ENCODE measurements at places on chromosomes 2 and 18.

DNA sequence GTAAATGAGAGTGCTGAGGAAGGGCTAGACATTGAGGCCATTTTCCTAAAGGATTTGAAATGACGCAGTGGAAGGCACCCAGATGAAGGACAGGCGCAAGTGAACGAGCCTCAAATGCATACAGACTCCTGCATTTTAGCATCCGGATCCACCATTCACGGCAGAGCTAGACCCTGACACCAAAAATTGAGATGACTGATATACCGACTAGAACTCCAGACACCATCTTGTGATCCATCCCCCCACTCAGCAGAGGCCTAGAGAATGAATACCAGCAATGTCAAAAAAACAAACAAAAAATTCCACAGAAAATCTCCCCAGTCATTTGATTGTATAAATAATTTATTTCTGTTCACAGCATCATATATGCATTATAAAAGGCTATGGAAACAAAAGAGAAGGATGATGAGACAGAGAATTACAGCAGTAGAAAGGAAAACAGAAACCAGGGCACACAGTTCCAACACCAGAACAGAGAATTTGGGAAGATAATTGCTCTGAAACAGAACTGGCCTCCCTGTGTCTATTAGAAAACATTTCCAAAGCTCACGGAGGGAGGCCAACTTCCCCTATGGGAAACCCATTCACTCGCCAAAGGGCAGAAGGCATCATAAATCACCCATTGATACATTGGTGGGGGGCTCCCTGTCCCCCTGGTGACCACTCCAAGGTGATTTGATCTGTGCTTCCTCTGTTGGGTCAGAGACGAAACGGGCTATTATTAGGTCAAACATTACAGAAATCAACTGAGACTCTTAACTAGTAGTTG lies 4.0 kb downstream of the ARL4C start:
- no peak for DNase-seq

- DNase-seq = no peak
Measured at GRCh38 chr2:239781454-239781853, 243.7 kb downstream of the NDUFA10 start.

- DNase-seq = no peak
Measured at GRCh38 chr2:46876741-46877384, 38.7 kb downstream of the MCFD2 start.

DNA sequence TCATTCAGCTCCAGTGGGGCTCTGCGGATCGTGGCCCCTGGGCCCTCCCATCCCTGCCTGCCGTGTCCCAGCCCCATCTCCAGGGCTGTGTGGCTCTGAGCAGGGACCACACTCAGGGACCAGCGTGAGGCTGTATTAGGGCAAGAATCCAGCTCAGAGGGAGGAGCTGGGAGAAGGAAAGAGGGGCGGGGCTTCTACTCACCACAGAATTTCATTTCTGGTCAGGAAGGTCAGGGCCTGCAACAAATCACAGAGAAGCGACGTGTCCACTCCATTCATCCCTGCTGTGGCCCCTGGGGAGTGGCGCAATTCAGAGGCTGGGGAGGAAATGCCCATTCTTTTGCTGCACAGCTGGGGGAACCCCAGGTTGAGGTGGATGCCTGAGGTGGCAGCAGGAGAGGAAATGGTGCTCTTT lies 828 bp downstream of the CIB4 start:
- DNase-seq = no peak

DNA sequence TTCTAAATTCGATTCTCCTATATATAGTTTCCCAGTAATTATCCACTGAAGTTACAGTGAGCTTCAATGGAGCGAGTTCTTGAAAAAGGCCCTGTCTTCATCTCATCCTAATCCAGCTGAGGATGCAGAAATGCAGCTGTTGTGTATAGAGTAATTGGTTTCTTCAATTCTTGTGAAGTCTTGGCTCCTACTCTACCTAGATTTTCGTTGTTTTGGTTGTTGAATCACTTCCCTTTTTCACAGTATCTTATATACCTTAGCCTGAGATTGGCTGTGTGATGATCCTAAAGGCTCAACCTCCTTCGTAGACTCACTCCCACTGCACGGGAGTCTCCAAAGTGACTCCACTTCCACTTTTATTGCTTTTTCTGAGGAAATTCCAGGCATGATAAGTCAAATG lies 280.4 kb downstream of the PARD3B start:
- DNase-seq = no peak

DNA sequence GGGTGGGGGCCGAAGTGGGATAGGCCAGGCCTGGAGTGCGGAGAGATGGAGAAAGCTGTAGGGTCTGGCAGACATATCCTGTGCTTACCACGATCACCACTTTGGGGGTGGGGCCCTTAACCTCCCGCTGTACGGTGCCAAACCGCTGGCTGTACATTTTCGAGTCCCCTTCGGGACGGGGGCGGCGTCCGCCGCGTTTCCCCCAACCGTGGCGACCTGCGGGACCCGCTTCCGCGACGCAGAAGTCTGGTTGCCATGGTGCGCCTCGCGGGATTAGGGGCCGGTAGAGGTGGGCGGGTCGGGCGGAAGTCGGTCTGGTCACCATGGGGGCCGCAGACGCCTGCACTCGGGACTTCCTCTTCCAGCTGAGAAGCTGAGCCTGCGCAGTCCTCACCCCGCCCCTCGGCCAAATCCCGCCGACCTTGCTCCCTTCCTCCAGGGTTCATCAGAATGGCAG lies at the start of gene CFAP53:
Gene CFAP53 (minus strand): TSS at position 248 of the 457 bp plus-strand sequence. CDS start 91 bp downstream, at position 157.
- DNase-seq = peak; percentile 73

DNA sequence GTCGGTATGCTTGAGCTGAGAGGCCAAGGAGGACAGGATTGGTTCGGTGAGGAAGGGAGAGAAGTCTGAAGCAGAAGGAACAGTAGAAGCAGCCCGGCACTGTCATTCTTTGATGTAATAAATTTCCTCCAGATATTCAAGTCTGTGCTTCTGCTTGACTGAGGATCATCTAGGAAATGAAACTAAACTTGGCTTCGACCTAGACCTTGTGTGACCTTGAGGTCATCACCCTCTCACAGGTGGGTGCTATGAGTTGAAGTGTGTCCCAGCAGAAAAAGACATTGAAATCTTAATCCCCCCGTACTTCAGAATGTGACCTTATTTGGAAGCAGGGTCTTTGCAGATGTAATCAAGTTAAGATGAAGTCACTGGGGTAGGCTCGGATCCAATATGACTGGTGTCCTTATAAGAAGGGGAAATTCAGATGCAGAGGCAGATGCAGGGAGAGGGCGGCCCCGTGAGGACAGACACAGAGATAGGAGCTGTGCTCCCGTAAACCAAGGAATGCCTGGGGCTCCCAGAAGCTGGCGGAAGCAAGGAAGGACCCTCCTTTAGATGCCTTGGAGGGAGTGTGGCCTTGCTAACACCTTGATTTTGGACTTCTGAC lies 49.0 kb downstream of the PRKCE start:
- DNase-seq = no peak

DNA sequence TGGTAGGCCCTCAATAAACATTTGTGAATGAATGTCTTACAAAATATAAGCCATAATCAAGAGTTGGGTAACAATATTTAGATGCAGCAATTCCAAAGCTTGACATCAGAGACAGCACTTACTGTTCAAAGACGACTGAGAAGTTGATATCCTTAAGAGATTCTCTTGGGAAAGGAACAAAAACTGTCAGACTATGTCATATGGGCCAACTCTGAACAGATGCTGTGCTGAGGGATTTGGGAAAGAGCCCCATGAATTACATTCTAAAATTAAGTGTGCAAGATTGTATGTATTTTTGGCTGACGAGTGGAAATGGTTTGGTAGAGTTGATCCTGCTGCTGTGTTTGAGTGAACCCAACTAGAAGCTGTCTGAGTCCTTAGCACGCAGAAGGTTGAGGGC lies 250.7 kb upstream of the LINC00305 start:
- no peak for DNase-seq

DNA sequence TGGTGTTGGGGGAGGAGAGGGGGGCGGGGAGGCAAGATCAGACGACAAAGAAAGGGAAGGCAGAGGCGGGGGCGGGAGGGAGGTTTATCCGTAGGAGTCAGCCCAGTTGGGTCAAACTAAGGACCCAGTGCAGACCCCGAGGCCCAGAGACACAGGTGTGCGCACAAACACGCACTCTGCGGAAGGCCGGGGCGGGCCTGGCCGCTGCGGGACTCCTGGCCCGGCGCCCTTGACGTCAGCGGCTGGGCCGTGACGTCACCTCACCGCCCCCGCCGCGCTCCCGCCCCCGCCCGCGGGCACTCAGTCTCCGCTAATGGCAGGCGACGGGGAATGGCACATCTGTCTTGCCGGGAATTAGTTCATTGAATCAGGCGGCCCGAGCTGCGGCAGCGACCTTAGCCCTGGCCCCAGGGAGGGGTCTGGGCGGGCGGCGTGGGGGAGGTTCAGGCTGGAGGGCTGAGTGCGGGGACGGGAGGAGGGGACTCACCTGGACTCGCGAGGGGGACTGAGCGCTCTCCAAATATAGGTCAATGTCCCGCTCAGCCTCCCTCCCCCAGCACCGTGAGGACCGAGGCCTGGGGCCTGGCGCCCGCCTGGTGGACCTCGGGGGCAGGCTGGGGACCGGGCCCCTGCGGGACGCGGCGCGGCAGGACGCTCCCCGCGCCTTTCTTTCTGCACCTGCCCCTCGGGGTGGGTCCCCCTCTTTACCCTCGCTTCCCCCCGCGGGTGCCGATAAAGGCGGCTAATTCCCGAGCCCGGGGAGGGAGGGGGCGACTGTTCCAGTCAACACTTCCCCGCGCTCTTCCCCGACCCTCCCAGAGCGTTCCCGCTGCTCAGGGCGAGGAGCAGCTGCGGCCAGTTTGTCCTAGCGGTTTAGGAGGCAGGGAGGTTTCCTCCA lies 15.5 kb upstream of the ECEL1 start:
- DNase-seq = peak; percentile 15

GRCh38 chr2:25109822-25110221 lies 58.6 kb downstream of the POMC start:
- DNase-seq = no peak

All from activated T-helper 9 cell treated with anti-CD3 and anti-CD28 coated beads, Interleukin-2, amount 50 U/mL, for 16 hours (primary cell).